Mucosa of gallbladder (tissue), 1 donor: ENCODE measurements at places on chromosomes 7 and 10. TPM values are rescaled to one million over a fixed set of nuclear protein-coding genes. Genes with fewer than 3 reads are reported as not detected.

GRCh38 chr10:128324058-128324827 lies 198.0 kb upstream of the MKI67 start:
- no peak for DNase-seq

DNA sequence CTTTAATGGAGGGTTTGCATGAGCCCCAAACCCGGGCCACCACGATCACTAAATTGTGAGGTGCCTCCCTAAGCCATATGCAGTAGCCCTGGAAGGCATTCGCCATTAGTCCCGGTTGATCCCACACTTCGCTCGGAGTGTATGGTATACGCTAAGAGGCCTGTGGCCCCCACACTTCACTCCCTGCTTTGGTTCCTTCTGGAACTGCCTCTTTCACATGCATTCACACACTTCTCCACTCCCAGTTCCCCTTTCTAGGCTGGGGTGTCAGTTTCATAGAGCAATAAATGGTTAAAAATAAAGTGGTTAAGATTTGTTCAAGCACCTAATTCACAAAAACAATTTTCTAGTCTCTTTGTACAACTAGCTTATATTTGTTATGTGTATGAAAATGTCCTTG lies 212.1 kb upstream of the KCND2 start:
- DNase-seq: no peak

Gene LIPM
- total RNA-seq: not detected

DNA sequence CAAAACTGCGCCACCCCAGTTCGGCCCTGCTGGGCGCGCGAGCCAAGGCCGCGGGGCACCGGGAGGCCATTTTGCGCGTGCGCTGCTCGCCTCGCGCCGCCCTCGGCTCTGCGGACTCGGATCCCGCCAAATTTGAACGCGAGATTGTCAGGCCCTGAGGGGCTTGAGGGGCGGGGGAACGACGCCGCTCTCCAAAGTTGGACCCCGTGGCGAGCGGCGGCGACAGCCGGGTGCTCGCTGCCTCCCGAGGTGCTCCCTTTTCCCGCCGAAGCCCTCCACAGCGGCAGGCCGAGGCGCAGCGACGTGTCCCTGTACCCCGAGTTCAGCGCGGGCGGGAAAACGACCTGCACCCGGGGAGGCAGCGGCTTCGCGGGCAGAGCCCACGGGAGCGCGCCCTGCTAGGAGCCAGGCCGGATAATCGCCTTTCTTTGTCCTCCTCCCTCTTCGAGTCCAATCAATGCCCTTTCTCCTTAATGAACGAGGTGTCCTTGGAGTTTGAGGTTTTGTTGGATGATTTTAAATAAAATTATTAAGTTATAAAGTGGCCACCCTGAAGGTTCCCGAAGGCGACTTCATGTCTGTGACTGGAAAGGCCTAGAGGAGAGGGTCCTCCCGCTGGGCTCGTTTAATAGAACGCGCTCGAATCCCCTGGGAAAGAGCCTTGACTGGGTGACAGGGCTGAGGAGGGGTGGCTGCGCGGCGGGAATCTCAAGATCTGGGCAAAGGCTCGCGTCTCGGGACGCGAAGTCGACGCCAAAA lies 10.7 kb upstream of the SPAG6 start:
- DNase-seq: no peak

GRCh38 chr10:72333112-72334015 lies 21.4 kb downstream of the DNAJB12 start:
- DNase-seq: no peak

- no peak for DNase-seq
Measured at GRCh38 chr7:151109094-151110048, 23.1 kb downstream of the AGAP3 start.
